ENCODE measurements at places on chromosomes 16 and 17. TPM values are rescaled to one million over a fixed set of nuclear protein-coding genes. Genes with fewer than 3 reads are reported as not detected.

CFAP97D1 gene
- not detected for total RNA-seq

CTF1 gene
- total RNA-seq, result 9.3 TPM

CHST5 gene
- not detected for total RNA-seq

CLEC10A gene
- 12.6 TPM for total RNA-seq

INO80E gene
- total RNA-seq, result 65.3 TPM

PRAC2 gene
- total RNA-seq, result not detected

LDHD gene
- 10.7 TPM for total RNA-seq

Measured in upper lobe of right lung (tissue), 1 donor.